MCF 10A (cell line): ENCODE measurements at places on chromosomes 2 and 18. TPM values are rescaled to one million over a fixed set of nuclear protein-coding genes. Genes with fewer than 3 reads are reported as not detected.

- H3K36me3 ChIP-seq, result no peaks in the 10 kb centered on the region
- no peak for DNase-seq
- no peaks in the 10 kb centered on the region for H3K4me1 ChIP-seq
- H3K27me3 ChIP-seq, result peaks cover 2% of the 10 kb centered on the region
Measured at GRCh38 chr2:141417246-141417797, 713.5 kb downstream of the LRP1B start.

DNA sequence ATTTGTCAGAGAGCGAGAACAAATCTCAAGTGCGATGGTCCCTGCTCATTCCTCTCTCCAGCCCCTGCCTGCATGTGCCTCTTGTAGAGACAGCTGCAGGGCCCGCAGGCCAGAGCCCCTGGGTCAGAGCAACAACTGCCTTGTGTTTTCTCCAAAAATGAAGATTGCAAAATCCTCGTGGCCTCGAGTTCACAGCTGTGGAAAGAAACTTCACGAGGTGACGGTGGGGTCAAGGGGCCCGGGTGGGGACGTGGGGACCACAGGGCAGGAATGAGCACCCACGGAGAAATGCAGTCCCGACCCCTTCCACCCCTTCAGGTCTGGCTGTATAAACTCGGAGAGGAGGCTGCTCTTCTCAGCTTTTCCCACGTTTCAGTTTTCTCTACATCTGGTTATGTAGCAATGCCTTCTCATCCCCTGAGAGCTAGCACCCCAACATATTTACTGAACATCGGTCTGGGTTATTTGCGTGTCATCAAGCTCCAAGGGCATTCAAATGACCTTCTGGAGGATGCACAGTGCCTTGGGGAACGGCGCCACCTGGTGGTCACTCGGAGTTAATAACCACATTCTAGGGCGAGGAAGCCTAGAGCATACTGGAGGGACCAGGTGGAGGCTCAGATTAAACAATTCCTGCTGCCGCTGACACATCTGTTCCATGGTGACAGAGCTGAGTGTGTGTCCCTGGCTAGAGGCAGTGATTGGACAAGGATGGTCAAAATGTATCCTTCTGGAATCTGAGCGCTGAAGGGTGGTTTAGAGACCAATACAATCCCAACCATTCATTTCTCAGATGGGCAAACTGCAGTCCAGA, 91.4 kb upstream of the CYRIA start:
- no peaks in the 10 kb centered on the region for H3K36me3 ChIP-seq
- H3K27ac ChIP-seq, result no peak overlapping the region
- DNase-seq, result peak; percentile 66
- peaks cover 12% of the 10 kb centered on the region for H3K27me3 ChIP-seq

GRCh38 chr2:95276244-95276887, 2.1 kb downstream of the PROM2 start:
- H3K4me1 ChIP-seq, result peaks cover 31% of the 10 kb centered on the region
- H3K36me3 ChIP-seq, result no peaks in the 10 kb centered on the region
- no peak overlapping the region for H3K27ac ChIP-seq
- H3K27me3 ChIP-seq, result no peaks in the 10 kb centered on the region

- peak overlapping the region; percentile 27 for H3K27ac ChIP-seq
- no peak for DNase-seq
- peak overlapping the region; percentile 57 for H3K4me3 ChIP-seq
- H3K36me3 ChIP-seq, result peaks cover 66% of the 10 kb centered on the region
Measured at GRCh38 chr2:150483532-150483931, 3.9 kb downstream of the RND3 start.

GRCh38 chr2:74685408-74685807, 31.4 kb downstream of the SEMA4F start:
- no peak for DNase-seq
- H3K27ac ChIP-seq, result no peak overlapping the region
- no peak overlapping the region for H3K4me3 ChIP-seq
- H3K36me3 ChIP-seq, result peaks cover 6% of the 10 kb centered on the region

DNA sequence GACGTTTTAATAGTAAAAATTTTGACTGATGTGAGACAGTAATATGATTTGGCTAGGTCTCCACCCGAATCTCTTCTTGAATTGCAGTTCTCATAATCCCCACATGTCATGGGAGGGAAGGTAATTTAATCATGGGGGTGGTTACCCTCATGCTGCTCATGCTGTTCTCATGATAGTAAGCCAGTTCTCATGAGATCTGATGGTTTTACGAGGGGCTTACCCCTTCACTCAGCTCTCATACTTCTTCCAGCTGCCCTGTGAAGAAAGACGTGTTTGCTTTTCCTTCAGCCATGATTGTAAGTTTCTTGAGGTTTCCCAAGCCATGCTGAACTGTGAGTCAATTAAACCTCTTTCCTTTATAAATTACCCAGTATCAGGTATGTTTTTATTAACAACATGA, 327.0 kb upstream of the CDH7 start:
- H3K36me3 ChIP-seq, result no peaks in the 10 kb centered on the region
- H3K27me3 ChIP-seq, result peaks cover 14% of the 10 kb centered on the region
- no peaks in the 10 kb centered on the region for H3K4me1 ChIP-seq

GRCh38 chr2:135980434-135981079, 4.9 kb downstream of the DARS1 start:
- H3K27ac ChIP-seq, result peak overlapping the region; percentile 49
- H3K4me1 ChIP-seq, result peaks cover 6% of the 10 kb centered on the region
- DNase-seq, result no peak

Gene HAAO
- not detected in 2 replicates for total RNA-seq

Gene TWIST2
- total RNA-seq, result 30.2 and 31.6 TPM in 2 replicates

Gene NGEF
- 2.7 and 7.4 TPM in 2 replicates for total RNA-seq

Gene CCDC178
- 0.19 TPM in 1 of 2 replicates, not detected in the other for total RNA-seq

Gene KRTCAP3
- total RNA-seq, result 4.1 and 6.9 TPM in 2 replicates

Gene CCDC121
- total RNA-seq, result 0.61 and 2.3 TPM in 2 replicates

Gene UGT1A10
- not detected in 2 replicates for total RNA-seq

Gene OST4
- total RNA-seq, result 257 and 340 TPM in 2 replicates

Gene MAP3K19
- total RNA-seq, result not detected in 2 replicates
